ENCODE measurements at places on chromosomes 1 and 21.

GRCh38 chr21:31555741-31556191 is 103.7 kb upstream of the SOD1 start:
- DNase-seq, result no peak

GRCh38 chr1:102961549-102961948 is 146.8 kb downstream of the COL11A1 start:
- DNase-seq, result no peak

DNA sequence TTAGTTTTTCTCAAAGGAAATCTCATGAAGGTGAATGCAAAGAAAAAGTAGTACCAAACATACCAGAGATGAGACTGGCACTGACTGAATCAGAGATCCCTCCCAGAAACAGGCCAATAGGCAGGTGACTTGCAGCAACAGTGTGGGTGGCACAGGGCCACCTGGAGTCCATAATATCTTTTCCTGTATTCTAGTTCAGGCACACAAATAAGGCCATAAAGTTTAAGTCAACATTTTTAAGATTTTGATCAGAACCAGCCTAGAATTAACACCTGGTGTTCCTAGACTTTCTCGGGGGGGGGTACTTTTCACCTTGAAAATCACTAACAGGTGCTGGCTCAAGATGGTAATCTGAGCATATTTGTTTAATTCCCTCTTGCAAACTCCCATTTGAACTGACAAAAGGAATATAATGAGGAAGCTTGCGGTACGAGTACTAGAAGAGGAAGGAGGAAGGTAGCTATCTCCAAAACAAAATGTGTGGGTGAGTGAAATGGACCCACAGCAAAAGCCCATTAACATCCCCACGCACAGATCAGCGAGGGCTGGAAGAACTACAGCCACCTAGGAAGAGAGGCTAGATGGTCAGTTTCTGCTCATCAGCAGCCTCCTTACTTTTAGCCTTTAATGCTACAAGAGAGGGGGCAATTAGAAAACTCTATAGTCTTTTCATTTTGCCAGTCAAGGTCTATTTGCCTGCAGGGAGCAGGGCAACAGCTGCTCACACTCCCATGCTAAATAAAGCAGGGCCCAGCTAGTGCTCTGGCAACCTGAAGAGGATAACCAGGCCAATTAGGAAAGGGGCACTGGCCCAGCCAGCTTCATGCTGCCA is 18.9 kb downstream of the SDE2 start:
- DNase-seq, result no peak

DNA sequence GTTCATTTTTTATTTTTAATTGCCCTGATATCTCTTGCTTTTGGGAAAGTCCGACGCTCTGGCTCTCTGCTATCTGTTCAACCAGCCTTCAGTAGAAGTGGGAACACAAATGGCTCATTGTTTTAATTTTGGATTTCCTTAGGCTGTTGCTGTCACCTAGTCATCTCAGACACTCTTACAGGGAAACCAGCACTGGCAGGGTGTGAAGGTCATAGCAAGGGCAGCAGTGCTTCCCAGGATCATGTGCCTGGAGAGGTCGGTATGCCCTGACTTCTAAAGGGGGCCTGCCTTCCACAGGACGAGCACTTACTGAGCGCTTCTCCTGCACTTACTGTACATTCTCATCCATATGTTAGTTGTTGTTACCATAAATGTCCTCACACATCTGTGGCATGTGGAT is 224.2 kb downstream of the DISC1 start:
- no peak for DNase-seq

GRCh38 chr1:43763497-43763973 is 56.2 kb downstream of the ST3GAL3 start:
- no peak for DNase-seq

DNA sequence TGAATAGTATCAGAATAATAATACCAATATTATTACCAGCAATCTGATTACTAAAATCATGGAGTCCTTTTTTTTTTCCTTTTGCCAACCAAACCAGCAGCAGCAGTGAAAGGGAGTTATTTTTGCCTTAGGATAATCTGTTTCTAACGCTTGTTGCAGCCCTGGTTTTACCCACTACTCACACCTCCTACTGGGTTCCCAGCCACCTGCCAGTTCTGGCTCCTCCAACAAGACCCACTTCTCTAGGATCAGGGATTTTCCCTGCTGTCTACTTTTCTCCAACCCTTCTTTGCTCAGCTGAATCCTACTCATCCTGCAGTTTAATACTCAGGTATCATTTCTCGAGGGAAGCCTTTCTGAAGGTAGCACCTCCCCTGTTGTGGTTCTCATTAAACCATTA is 96.8 kb upstream of the BCAR3 start:
- DNase-seq, result no peak

- DNase-seq, result peak; percentile 46
Measured at GRCh38 chr21:32411350-32412161, 950 bp upstream of the EVA1C start.

GRCh38 chr1:91891454-91891853 is 5.5 kb upstream of the TGFBR3 start:
- DNase-seq, result no peak

- no peak for DNase-seq
Measured at GRCh38 chr1:9174243-9174642, 45.3 kb upstream of the GPR157 start.

DNA sequence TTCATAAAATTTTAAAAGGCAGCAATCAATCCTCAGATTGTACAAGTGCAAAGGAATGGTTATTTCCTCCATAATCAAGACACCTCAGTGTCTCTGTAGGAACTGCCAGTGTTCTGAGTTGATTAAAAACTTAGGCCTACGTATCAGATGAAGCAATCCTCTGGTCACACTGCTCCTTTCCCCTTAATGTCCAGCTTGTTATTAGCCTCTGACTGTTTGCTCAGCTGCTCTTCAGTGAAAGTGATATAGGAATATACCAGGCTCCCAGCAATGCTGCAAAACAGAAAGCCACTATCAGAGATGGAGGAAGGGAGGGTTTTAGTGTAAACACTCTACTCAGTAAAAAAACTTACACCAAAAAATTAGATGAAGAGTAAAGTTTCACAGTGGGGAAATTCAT is 49.8 kb downstream of the SLC35D1 start:
- no peak for DNase-seq

DNA sequence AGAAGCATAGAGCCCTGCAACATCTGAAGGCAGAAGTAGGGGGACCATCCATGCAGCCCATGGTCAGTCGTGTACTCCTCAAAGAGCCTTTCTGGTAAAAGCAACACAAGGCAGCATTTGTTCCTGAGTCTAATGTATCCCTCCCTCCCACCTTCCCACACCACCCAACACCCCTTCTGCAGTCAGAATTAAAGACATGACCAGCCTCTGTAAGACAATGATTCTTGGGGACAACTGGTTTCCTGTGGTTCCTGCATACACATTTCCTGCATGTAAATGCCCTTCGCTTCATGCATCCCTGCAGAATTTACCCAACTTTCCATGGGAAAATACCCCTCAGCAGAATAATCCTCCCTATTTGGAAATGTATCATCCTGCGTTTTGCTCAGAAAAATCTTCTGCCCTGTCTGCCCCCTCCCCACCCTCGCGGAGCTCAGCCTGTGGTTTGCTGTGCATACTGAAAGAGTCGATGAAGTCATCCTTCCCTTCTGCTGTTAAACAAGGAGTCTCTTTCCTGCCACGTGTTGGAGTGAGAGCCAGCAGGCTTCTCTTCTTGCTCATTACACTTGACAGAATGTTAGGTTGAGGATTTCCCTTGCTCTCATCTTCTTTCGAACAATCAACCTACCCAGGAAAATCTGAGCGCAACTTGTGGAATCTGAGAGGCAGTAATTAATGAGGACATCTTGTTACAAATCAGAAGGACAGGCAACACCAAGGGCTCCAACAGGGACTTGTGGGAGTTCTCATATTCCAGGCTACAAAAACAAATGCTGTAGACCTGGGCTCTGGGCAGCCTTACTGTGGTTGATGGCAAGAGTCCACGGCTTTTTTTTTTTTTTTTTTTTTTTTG is 4.7 kb downstream of the TNN start:
- DNase-seq, result no peak

DNA sequence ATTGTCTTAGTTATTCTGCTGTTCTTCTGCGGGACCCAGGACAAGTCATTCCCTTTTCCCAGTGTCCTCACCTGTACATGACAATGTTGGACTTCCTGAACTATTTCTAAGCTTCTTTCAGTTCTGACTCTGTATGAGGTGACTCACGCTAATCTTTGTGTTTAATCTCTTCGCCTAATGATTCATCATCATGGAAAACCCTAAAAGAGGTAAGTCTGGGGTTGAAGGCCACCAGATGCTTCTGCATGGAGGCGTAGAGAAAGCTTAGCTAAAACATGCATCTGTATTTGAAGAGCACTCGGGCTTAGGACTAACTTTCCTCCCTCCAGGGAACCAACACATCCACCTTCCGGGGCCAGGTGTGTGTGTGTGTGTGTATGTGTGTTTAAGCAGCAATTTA is 7.4 kb downstream of the SPRR5 start:
- DNase-seq, result no peak

DNA sequence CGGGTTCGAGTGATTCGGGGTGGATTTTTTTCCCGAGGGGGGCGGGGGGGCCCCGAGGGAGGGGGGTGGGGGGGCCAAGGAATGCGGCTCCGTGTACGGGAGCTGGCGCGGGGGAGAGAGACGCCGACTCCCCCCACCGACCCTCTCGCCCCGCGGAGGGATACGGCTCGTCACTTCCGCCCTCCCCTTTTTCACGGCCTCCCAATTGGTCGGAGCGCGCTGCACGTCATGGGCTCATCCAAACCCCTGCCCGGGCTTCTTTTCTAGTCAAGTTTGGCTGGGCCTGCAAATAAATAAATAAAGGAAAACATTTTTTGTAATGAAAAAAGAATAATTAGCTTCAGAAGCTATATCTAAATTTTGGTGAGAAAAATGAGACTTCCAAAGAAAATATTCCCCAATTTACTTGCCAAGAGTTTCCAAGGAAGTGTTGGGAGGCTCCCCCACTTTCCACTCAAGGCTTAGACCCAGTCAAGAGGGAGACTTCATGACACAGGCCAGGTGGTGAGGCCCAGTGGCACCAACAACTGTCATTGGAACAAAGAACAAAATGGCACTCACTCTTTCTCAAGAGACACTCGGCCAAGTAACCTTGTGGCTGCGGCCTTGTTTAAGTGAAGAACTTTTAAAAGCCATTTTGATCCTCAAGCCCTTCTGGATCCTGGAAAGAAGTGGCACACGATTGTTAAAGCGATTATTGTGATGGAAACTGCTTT is at the start of gene POGZ:
TSS of gene POGZ (minus strand) at position 164 of the 716 bp plus-strand sequence. CDS start 17,290 bp downstream, outside the sequence.
- DNase-seq, result peak; percentile 93

- DNase-seq, result no peak
Measured at GRCh38 chr1:17199267-17200044, 5.5 kb upstream of the PADI1 start.

GRCh38 chr21:43865540-43866259 is 677 bp downstream of the AGPAT3 start:
- DNase-seq, result peak; percentile 39

GRCh38 chr21:42671778-42672593 is 18.6 kb downstream of the PDE9A start:
- DNase-seq, result no peak
